ENCODE measurements at places on chromosomes 5 and 9. TPM values are rescaled to one million over a fixed set of nuclear protein-coding genes. Genes with fewer than 3 reads are reported as not detected.

- DNase-seq: no peak
These were observed 227.6 kb downstream of the CRB2 start for GRCh38 chr9:123583646-123584045.

GRCh38 chr5:32538031-32538547 is 47.3 kb upstream of the SUB1 start:
- no peak for DNase-seq

- DNase-seq: no peak
These were observed 18.4 kb upstream of the FOXI1 start for GRCh38 chr5:170087168-170087817.

GRCh38 chr9:8391566-8391965 is 592.0 kb upstream of the DMAC1 start:
- no peak for DNase-seq

GRCh38 chr5:112917453-112917995 is 4.5 kb downstream of the REEP5 start:
- no peak for DNase-seq

GRCh38 chr5:362978-363765 is 41.7 kb downstream of the AHRR start:
- DNase-seq: no peak

DNA sequence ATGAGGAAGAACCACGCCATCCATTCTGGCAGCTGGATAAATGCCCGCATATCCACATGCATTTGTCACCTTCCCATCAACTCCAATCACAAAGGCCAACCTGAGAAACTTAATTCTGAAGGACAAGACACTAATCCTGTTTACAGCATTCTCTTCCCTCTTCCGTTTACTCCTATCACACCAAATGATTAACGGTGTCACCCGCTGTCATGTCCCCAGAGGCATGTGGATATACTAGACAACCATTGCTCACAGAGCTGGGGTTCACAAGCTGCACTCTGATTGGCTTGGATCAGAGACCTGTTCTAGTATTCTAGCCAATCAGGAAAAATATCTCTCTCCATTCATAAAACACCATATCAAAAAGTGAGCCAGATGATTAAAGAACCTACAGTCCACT is 3.6 kb downstream of the MACROH2A1 start:
- no peak for DNase-seq

DNA sequence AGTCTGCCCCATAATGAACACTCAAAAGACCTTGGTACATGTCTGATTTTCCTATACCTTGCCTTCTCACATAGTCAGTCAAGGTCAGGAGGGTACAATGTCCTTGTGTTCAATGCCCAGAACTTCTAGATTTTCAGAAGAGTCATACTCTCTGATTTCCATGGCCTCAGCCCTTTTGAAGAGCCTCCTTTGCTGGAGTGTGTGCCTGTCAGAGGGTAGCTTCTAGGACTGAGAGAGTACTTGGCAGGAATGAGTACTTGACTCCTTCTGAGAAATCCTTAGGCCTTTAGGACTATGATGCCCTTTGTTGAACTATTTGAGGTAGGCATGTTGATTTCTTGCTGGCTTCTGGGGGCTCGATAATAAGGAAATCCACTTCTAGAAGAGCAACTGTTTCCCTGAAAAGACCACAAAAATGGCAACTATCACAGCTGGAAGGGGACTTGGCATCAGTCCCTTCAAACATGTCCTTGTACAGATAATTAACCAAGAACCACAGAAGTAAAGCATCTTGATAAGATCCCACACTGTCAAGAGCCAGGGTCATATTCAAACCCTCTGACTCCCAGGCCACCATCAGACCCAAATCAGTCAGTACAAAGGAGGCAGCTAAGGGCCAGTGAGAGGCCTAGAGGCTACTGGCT is 10.6 kb upstream of the MEGF9 start:
- no peak for DNase-seq

- DNase-seq: no peak
These were observed 28.4 kb upstream of the KCNIP1 start for GRCh38 chr5:170475294-170476000.

- no peak for DNase-seq
These were observed 63.4 kb downstream of the SCAI start for GRCh38 chr9:125079931-125080330.

DNA sequence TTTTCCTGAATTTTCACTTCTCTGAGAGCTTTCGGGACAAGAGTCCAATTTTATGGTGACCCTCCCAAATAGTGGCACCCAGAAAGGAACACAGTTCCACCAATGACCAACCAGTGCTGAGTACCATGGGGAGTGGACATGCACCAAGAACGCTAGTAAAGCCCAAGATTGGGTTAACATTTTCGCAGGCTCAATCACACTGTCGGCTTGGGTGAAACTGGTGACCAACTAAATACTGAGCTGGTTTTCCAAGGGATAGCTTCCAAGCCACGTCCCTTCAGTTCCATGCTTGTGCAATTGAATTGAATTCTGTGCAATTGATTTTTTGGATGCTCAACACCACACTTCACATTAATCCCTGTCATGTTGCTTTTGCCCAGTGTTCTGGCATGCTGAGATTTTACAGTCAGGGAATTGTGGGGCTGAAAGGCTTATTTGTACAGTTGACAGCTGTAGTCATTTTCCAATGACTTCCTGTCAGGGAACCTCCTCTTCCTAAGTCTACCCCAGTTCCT is 37.6 kb upstream of the TRMT10B start:
- DNase-seq: no peak

DNA sequence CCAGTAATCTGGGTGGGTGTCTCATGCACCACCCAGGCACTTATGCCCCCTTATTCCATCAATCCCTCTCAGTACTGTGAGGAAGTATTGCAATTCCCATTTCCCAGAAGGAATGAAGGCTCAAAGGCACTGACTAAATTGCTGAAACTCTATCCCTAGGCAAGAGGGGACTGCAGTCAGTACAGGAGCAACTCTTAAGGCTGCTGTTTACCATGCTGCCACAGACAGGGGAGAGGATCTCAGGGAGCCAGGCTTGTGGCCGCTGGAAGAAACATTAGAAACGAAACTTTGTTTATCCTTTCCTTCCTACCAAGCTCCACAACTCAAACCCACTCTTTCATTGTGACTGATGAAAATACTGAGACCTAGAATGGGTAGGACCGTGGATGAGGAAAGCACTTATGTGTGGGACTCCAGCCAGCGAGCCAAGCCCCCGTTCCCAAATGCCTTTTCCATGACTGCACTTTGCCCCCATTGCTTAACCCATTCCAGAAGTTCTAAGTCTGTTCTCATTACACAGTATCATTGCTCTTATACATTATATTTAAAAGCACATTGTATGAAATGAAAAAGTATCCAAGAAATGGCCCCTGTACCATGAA is 54.3 kb downstream of the TLE1 start:
- no peak for DNase-seq

GRCh38 chr9:93406371-93406770 is 45.1 kb upstream of the FAM120A start:
- DNase-seq: no peak

DNA sequence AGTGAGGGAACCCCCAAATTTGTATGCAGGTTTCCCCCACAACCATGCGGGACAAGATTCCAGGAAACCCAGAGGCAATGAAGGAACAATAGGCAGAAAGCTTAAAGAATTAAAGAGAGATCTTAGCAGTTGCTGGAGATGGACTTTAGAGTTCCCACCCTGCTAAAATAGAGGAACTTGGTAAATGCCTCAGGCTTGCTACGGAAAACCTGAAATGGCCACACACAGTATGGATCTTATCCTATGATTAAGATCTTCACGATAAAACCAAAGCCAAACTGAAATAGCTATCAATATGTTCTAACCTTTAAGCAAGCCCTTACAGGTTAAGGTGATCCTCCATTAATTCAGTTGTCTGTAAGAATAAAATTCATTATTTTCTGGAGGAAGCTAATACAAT is 148.3 kb downstream of the RANBP17 start:
- DNase-seq: no peak

- DNase-seq: no peak
These were observed 4.8 kb upstream of the DOLPP1 start for GRCh38 chr9:129075996-129076639.

DNA sequence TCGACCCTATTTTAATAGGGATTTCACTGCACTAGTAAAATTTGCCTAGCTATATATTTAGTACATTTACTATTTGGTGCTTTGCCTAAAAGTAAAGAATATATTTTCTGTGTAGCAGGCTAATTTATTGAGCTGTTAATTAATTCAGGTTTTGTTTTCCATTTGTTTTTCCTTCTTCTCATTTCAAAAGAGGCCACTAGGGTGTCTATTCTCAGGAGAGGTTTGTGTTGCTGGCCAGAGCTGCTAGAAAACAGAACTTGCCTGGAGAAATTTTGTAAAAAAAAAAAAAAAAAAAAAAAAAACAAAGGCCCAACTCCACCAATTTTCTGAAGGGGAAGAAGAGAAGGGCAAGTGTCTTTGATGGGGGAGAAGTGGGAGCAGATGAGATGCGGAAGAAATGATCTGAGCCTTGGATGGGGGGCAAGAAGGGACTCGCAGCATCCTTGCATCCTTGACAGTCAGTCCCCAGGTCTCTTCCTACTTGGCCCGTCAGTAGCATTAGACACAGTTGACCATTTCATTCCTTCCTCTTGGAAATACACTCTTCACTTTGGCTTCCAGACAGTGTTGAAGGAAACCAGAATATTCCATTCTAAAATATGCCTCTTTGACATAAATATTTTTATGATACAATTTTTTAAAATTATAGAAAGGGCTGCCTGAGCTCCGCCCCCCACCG is 318.5 kb downstream of the TRPM3 start:
- no peak for DNase-seq

DNA sequence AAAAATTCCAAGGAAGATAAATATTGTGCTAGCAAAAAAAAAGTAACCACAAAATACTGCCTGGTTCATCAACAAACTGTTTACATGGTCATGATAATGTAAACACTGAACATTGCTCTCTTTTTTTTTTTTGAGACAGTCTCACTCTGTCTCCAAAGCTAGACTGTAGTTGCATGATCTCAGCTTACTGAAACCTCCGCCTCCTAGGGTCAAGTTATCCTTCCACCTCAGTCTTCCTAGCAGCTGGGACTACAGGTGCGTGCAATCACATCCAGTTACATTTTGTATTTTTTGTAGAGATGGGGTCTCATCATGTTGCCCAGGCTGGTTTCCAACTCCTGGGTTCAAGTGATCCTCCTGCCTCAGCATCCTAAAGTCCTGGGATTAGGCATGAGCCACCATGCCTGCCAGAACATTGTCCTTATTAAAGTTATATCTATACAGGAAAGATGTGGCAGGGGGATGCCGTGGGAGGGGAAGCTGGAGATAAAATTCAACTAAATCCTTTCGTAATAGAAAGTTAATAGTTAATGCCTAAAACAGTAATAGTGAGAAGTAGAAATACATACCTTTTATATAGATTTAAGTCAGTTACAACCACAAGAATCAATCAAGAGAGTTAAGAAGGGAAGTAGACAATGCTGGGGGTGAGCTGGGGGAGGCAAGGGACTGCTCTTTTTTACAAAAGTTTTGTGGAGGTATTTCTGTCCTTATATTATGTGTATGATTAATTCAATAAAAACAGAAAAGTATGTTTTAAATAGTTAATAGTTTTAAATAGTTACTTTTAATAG is 52.3 kb downstream of the RGMB start:
- DNase-seq: no peak

GRCh38 chr5:122774519-122774860 is 390 bp upstream of the SNX2 start:
- DNase-seq: no peak

DNA sequence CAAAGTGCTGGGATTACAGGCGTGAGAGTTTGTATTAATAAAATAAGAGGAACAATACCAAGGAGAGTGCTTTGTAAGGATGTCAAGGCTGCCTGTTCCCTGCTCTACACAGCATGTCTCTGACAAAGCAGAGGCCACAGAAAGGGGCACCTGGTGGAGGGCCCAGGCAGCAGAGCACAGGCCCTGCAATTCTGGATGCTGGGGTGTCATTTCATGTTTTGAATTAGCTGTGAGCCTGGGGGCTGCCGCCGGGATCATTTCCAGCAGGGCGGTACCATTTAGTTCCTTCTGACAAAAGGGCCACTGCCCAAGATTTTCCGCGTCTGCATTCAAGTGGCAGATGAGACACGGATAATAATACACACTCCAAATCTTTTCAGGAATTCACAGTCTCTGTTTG is 396.9 kb downstream of the GADD45G start:
- no peak for DNase-seq

DNA sequence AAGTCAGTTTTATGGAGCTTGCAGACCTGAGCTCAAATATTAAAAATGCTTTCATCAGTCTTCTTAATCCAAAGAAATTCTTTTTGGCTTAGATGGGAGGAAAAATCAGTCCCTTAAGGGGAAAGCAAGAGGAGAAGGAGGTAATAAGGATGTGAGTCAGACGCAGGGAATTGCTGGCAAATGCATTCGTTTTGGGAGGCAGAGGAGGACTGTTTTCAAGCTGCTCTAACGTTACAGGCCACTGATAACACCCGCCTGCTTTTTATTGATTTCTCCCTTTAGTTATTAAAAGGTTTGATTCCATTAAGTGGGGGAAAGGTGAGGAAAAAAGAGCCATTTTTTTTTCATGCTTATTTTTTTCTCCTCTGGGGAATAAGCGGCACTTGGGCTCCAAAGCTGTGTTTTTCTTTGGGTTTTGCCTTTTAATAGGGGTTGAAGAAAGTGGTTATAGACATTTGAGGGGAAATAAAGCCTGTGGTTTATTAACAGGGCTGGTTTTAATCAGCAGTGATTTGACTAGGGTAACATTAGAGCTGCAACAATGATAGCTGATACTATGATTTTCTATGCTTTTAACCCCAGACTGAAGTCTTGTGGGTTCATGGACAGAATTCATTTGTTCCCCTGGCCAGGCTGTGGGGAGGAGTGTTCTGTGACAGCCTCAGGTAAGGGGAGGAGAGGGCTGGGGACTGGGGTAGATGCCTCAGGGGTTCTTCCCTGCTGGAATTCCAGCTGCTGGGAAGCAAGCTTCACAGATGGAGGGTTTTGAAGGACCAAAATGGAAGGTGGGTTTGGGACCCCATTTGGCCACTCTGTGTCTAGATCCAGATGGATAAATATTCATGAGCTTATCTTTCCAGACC is 225.2 kb downstream of the GAS1 start:
- peak; percentile 47 for DNase-seq

- DNase-seq: no peak
These were observed 84.1 kb downstream of the SLIT3 start for GRCh38 chr5:169216866-169217265.

DNA sequence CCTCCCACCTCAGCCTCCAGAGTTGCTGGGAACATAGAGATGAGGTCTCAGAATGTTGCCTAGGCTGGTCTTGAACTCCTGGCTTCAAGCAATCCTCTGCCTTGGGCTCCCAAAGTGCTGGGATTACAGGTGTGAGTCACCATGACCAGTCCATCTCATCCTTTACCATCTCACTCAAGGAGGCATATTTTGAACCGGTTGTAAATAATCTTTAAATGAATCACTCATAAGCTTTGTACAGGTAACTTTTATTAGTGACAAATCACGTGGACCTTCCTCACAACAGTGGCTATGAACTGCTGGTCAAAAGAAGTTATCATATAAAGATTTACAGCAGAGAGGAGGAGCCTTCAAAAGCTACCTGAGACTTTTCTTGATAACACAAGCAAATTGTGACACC is 70.7 kb downstream of the RFK start:
- DNase-seq: no peak

- DNase-seq: no peak
These were observed 246.3 kb downstream of the COX7C start for GRCh38 chr5:86864051-86864450.

- DNase-seq: no peak
These were observed 226.9 kb downstream of the MAN2A1 start for GRCh38 chr5:109916481-109917153.

GRCh38 chr5:117204926-117205869 is 630.6 kb upstream of the SEMA6A start:
- DNase-seq: no peak

IFNK gene
- not detected for total RNA-seq

ACER2 gene
- total RNA-seq: 10.8 TPM

SLCO6A1 gene
- not detected for total RNA-seq

LMBRD2 gene
- total RNA-seq: 6.7 TPM

GTF3C4 gene
- 21.3 TPM for total RNA-seq

OTULIN gene
- total RNA-seq: 14.7 TPM
